COR-L47 (cell line): ENCODE measurements at places on chromosomes 5 and 9.

GRCh38 chr5:14331386-14331781 is 188.2 kb downstream of the TRIO start:
- no peak for DNase-seq

GRCh38 chr5:96133341-96134079 is 171.9 kb upstream of the ELL2 start:
- no peak for DNase-seq

DNA sequence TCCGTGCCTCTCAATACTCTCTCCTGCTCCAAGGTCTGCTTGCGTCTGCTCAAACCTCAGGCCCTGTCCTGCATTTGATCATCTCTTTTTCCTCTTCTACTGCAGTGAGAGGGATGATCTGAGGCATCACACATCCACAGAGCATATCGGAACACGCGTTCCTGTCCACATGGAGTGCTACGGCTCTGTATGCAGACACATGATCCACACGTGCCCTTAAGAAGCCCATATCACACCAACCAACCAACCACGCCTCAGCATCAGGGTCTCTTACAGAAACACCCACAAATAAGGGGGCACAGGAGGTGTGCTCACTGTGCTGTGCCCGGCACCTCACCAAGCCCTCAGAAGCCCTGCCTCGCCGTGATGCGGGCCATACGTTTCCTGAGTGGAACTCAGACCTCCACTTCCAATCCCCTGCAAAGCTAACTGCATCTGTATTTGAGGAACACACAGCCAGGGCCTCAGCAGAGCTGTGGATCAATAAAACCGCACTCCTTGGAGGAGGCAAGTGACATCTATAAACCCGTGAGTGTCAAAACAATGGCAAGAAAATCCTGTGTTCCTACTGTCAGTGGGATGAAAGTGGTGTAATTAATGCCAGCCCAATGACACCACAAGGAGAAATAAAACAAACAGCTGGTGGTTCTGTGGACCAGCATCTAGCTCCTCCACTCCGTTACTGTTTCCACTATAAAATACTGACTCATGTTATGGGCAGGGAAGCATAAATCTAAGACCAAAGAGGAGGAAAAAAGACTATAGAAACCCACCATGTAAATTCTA is 40.4 kb downstream of the AK8 start:
- DNase-seq, result no peak

DNA sequence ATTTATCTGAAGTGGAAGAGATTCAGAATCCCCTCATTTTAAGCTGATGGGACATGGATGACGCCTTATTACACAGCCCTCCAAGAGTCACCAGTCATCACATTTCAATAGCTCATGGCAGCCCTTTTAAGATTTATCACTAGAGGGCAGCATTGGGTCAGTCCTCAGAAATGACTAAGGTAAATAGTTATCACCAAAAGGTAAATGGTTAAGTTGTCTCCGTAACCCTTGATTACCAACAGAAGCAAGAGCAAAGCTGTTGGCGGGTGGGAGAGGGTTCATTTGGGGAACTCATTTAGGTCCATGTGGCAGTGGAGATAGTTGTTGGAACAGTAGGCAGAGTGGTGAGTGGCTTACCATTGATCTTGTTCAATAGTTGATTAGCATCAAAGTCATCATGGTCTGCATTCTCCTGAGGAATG is 12.0 kb upstream of the C9 start:
- DNase-seq, result peak; percentile 1

DNA sequence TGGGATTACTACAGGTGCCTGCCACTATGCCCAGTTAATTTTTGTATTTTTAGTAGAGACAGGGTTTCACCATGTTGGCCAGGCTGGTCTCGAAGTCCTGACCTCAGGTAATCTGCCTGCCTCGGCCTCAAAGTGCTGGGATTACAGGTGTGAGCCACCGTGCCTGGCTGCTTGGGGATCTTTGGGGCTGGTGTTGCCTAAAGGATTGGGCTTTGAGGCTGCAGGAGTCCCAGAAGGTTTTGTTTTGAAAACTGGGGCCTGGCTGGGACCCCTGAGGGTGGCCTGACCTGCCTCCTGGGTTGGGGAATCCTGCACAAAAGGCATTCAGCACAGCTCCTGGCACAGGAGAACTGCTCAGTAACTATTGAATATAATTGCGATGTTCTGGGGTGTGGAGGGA is 25.1 kb upstream of the SHB start:
- no peak for DNase-seq

- DNase-seq, result no peak
These were observed 33.5 kb upstream of the ADAM19 start for GRCh38 chr5:157608972-157609565.

GRCh38 chr5:132428147-132428482 is 58.6 kb downstream of the SLC22A5 start:
- DNase-seq, result no peak

- DNase-seq, result no peak
These were observed 156.9 kb upstream of the FST start for GRCh38 chr5:53323511-53323910.

DNA sequence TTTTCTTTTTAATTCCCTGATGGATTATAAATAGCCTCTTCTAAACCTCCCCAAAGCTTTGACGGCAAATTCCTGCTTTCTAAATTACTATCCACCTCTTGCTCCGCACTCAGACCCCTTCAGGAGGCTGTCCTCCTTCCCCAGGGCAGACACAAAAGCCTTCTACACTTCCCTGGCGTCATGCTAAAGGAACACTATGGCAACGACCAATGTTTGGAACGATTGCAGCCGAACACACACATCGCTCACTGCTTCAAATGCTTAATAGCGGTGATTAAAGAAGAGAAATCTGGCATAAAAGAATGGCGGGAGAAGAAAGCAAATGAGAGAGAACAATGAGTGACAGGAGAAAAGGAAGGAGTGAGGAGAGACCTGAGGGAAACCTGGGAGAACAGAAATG is 297.3 kb downstream of the MLLT3 start:
- no peak for DNase-seq

GRCh38 chr9:91421971-91422757 is 1.5 kb downstream of the NFIL3 start:
- no peak for DNase-seq

DNA sequence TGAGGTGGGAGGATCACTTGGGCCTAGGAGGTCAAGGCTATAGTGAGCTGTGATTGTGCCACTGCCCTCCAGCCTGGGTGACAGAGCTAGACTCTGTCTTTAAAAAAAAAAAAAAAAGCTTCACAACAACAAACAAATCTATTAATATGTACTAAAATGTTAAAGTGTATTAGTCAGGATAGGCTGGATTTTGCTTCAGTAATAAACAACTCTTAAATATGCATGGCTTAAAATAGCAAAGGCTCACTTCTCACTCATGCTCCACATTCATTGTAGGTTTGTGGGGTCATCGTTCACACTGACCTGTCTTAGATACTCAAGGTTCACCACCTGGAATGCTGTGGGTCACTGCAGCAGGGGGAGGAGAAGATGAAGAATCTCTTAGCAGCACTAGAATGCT is 33.8 kb upstream of the COL15A1 start:
- DNase-seq, result no peak

DNA sequence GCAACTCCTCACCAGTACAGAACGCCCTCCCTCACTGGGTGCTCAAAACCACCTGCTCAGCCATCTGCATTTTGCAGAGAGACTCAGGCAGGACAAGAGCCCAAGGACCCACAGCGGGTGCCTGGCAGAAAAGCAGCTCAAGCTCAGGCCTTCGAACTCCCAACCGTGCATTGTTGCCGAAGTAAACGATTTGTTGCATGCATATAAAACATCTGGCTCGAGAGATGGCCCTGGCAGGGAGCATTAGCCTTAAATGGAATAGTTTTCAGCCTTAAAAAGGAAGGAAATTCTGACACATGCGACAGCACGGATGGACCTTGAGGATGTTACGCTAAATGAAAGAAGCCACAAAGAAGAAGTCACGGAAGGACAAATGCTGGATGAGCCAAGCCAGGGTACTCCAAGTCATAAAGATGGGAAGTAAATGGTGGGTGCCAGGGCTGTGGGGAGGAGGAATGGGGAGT is 160.4 kb upstream of the PHYKPL start:
- DNase-seq, result no peak

GRCh38 chr9:128895556-128895955 is 13.6 kb downstream of the LRRC8A start:
- DNase-seq, result no peak

DNA sequence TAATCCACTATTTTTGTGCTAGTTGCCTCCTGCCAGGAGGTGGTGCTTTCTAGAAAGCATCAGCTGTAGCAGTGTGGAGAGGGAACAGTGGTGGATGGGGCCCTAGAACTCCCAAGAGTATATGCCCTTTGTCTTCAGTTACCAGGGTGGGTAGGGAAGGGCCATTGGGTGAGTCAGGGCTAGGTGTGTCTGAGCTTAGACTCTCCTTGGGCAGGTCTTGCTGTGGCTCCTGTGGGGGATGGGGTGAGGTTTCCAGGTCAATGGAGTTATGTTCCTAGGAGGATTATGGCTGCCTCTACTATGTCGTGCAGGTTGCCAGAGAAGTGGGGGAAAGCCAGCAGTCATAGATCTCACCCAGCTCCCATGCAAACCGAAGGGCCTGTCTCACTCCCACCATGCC is 11.3 kb upstream of the ADAMTS12 start:
- DNase-seq, result no peak

DNA sequence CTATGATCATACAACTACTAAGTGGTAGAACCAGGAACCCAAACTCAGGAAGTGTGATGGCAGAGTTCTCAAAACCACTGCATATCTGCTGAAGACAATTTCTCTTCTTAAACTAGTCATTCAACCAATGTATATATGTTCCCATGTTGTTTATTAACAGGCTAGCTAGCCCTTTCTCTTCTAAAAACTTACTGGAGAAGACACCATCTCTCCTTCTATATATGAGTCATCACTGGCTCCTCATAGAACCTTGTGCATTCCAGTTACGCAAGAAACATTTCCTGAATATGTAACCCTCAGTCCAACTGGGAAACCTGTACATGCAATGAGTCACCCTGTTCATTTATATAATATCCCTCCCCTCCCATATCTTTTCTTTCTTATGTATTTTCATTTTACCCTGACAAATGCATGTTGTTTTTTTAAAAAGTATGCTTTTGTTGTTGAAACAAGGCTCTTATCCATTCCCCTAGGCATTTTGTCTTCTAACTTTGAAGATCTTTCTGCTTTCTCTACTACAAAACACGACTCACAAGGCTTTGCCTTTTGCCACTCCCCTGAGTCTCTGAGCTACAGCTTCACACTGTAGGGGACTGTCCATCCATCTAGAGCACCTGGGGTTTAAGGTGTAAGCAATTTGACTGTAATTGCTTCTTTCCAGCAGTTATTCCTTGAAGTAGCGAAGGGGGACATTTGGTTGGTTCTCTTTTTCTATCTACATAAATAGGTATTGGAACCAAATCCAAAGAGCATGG is 119.5 kb downstream of the ANXA1 start:
- DNase-seq, result no peak

- peak; percentile 55 for DNase-seq
These were observed 732 bp downstream of the MARCHF11 start for GRCh38 chr5:16178745-16179372.
